ENCODE measurements at places on chromosomes 2 and 18. TPM values are rescaled to one million over a fixed set of nuclear protein-coding genes. Genes with fewer than 3 reads are reported as not detected.
A peak's percentile ranks its signal among the peaks of the same experiment; 100 is the strongest.

SCTR gene
- total RNA-seq: not detected

SLC14A1 gene
- total RNA-seq: not detected

DNA sequence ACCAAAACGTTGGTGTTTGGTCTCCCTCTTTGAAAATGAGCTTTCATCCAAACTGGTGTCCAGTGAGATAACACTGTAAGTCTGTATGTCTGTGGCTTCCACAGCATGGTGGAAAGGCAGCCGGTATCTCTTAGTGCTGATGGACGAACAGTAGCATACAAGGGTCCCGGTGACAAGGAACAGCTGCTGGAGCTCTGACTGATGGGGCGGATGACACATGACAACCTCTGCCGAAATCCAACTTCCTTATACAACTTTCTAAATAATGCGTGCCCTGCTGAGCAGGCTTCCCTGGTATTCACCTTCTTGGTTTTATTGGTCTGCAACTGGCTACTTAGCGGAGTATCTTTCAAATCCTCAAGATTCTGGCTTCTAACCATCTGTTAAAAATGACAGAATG is 216.2 kb downstream of the SRBD1 start:
- H3K27ac ChIP-seq: no peak overlapping the region
- no peak overlapping the region for H3K4me3 ChIP-seq
- no peaks in the 10 kb centered on the region for H3K4me1 ChIP-seq
- no peaks in the 10 kb centered on the region for H3K27me3 ChIP-seq
- H3K36me3 ChIP-seq: no peaks in the 10 kb centered on the region
- no peak for DNase-seq

EHD3 gene
- not detected for total RNA-seq

- peak overlapping the region; percentile 59 for H3K4me3 ChIP-seq
- no peak for DNase-seq
- no peaks in the 10 kb centered on the region for H3K27me3 ChIP-seq
- H3K36me3 ChIP-seq: no peaks in the 10 kb centered on the region
- no peak overlapping the region for H3K27ac ChIP-seq
Measured at GRCh38 chr18:46915800-46916550, 1.3 kb downstream of the PIAS2 start.

SPDYA gene
- 1.2 TPM for total RNA-seq

DNA sequence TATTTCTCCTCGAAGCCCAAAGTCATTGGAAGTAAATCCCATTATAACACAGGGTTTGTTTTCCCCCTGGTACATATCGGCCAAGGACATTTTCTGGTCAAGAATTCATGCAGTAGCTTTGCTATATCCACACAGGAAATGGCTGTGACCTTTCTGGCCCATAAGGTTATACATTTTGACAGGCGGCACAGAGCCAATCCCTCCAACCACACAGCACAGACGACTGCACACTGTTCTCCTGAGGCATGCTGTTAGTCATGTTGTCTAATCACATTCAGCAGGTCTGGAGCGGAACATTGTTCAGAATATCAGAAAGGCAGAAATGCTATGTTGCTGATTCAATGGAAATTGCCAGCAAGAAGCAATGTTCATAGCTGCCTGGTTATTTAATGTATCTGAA is 742.3 kb upstream of the SLC8A1 start:
- no peak overlapping the region for H3K4me3 ChIP-seq
- no peaks in the 10 kb centered on the region for H3K4me1 ChIP-seq
- H3K27me3 ChIP-seq: no peaks in the 10 kb centered on the region

DNA sequence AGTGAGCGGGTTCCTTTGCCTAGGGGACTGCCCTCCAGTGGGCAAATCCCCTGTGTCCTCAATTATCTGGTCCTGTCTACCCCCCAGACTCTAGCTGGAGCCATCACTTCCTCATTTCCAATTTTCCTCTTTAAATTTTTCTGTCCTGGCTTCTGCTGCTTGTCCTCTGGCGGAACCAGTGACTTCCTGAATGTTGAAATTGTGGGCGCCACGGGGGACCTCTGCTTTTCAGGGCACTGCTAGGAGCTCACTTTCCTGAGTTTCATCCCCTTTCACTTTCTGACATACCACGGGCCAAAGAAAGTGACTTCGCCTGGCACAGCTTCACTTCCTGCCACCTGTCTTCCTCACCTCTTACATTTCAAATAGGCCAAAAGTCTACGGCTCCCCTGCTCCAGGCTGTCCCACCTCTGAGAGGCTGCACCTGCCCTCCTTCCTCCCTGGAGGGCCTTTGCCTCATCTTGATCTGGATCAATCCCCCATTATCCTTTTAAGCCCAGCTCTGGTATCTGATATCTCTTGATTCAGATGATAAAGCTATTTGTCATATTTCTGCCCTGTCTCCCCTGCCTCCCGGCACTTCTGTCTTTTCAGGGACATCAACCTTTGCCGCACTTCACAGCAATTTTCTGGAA is 1.4 kb upstream of the MARCO start:
- H3K27me3 ChIP-seq: peaks cover 28% of the 10 kb centered on the region
- H3K36me3 ChIP-seq: no peaks in the 10 kb centered on the region
- no peak for DNase-seq
- H3K4me1 ChIP-seq: no peaks in the 10 kb centered on the region
- no peak overlapping the region for H3K4me3 ChIP-seq

DNA sequence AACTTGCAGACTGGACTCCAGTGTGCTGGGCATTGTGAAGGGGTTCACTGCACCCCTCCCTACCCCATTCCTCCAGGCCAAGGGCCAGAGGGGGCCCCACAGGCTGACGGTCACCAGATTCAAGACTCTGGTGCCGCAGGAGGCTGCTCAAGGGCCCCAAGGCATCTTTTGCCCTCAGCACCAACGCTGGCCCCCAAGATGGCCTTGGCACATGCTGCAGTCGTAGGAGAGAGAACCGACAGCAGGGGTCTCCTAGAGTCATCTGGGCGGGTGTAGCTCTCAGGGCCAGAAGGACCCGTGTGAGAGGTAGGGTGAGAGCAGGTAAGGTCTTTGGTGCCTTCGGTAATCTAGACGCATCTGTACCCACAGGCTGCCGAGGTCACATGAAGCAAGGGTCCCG is 18.7 kb upstream of the ODC1 start:
- H3K27ac ChIP-seq: no peak overlapping the region
- no peaks in the 10 kb centered on the region for H3K27me3 ChIP-seq
- no peak for DNase-seq

GRCh38 chr2:126900646-126901319 is 2.1 kb downstream of the TEX51 start:
- H3K27me3 ChIP-seq: peaks cover 18% of the 10 kb centered on the region
- no peak overlapping the region for H3K4me3 ChIP-seq
- DNase-seq: no peak

- H3K27ac ChIP-seq: no peak overlapping the region
- no peaks in the 10 kb centered on the region for H3K27me3 ChIP-seq
- H3K4me3 ChIP-seq: no peak overlapping the region
- no peaks in the 10 kb centered on the region for H3K36me3 ChIP-seq
Measured at GRCh38 chr2:211846714-211847113, 691.9 kb downstream of the ERBB4 start.

DNA sequence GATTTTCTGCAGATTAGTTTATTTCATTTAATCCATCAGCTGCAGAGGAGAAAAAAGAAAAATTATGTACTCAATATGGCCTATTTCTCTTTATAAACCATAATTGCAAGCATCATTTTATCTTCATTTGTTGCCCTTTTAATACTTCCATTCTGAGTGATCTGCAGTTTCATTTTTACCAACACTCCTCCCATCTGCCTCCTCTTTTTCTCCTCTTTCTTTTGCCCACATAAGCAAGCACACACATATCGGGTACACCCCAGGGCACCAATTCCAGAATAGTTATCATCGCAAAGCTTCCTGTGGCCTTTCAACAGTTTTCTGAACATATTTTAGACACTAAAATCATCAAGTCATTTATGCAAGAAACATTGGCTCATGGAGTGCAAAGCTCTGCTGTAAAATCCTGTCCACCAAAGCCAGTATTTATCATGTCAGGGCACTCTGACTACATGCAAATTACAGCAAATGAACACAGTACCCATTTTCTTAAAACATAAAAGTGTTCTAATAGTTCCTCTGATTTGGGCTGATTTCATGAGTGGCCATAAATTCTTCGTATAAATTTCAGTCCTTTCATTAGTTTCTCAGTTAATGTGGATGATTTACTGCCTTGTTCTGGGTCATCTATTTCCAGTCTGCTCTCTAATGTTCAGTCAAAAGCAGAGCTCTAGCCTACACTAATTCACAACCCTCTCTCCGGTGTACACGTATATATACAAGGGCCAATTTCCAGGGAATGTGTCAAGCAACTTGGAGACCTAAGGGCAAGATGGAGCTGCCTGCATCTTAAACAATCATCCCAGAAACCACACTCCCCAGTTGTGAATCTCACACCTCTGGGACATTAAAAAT is 281.3 kb downstream of the STK39 start:
- no peaks in the 10 kb centered on the region for H3K4me1 ChIP-seq
- no peaks in the 10 kb centered on the region for H3K36me3 ChIP-seq
- no peak overlapping the region for H3K27ac ChIP-seq
- H3K4me3 ChIP-seq: no peak overlapping the region
- no peak for DNase-seq
- H3K27me3 ChIP-seq: no peaks in the 10 kb centered on the region

DNA sequence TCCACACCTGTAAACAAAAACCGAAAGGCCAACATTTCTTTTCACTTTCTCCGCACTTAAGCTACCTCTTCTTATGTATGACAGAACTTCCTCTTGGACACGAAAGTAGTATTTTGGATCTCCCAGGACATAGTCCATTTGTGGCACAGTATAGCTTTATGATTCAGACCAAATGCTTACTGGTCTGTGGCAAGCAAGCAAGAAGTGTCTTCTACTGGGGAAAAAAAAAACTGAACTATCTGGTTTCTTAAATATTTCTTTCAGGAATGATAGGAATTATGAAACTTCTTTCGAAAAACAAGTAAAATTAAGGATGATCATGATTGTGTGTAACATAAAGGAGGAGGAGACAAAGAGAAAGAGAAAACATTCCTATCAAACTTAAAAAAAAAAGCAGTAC is 33.6 kb downstream of the SRBD1 start:
- H3K36me3 ChIP-seq: 0 out of 2 replicates have a peak, but pooled peaks cover 2% of the 10 kb centered on the region
- H3K4me3 ChIP-seq: no peak overlapping the region
- no peaks in the 10 kb centered on the region for H3K27me3 ChIP-seq
- no peak overlapping the region for H3K27ac ChIP-seq
- no peak for DNase-seq
- no peaks in the 10 kb centered on the region for H3K4me1 ChIP-seq

DNA sequence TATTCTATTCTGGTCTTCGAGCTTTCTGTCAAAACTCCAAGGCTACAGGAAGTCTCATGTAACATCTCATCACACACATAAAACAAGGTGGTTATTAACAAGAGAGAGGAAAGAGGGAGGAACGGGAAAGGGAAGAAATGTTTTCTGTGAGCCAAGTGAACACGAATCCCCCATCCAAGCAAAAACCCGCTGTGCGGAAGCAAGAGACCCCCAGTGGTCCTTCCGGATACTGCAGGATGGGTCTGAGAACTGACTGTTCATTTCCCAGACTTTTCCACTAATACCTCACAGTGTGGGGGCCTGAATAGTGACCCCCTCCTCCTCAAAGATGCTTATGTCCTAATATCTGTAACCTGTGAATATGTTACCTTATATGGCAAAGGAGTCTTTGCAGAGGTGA is 19.0 kb upstream of the DIPK1C start:
- H3K36me3 ChIP-seq: no peaks in the 10 kb centered on the region
- H3K4me3 ChIP-seq: no peak overlapping the region
- peaks cover 7% of the 10 kb centered on the region for H3K27me3 ChIP-seq
- no peak for DNase-seq
- no peak overlapping the region for H3K27ac ChIP-seq
- H3K4me1 ChIP-seq: no peaks in the 10 kb centered on the region

B3GNT7 gene
- total RNA-seq: 6.1 TPM

- H3K27ac ChIP-seq: no peak overlapping the region
- DNase-seq: no peak
- peaks cover 5% of the 10 kb centered on the region for H3K4me1 ChIP-seq
- no peaks in the 10 kb centered on the region for H3K36me3 ChIP-seq
- no peaks in the 10 kb centered on the region for H3K27me3 ChIP-seq
Measured at GRCh38 chr2:223027442-223027841, 24.5 kb upstream of the KCNE4 start.

DNA sequence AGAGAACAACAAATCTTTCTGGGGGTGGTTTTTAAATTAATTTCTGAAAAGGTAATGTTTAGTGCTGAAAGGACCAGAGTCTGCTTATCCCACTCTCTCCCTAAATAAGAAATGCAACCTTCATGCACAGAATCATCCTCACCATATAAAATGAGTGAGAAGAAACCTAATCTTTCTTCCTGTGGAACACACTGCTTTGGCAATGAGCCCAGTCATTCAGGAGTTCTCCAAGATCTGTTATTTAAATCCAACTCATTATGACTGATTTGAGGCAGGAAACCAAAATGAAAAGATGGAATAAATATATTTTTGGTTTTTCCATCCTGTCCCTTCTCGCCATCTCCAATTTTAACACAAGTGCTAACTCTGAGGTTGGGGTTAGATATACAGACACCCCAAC is 228.3 kb downstream of the SRBD1 start:
- no peaks in the 10 kb centered on the region for H3K36me3 ChIP-seq
- H3K27ac ChIP-seq: no peak overlapping the region
- no peak for DNase-seq
- H3K4me1 ChIP-seq: no peaks in the 10 kb centered on the region
- H3K27me3 ChIP-seq: no peaks in the 10 kb centered on the region

BCS1L gene
- total RNA-seq: 57.4 TPM

- H3K4me1 ChIP-seq: no peaks in the 10 kb centered on the region
- H3K27ac ChIP-seq: no peak overlapping the region
- H3K4me3 ChIP-seq: no peak overlapping the region
- no peak for DNase-seq
- no peaks in the 10 kb centered on the region for H3K27me3 ChIP-seq
- H3K36me3 ChIP-seq: no peaks in the 10 kb centered on the region
Measured at GRCh38 chr18:55672574-55673361, 84.8 kb upstream of the TCF4 start.

DNA sequence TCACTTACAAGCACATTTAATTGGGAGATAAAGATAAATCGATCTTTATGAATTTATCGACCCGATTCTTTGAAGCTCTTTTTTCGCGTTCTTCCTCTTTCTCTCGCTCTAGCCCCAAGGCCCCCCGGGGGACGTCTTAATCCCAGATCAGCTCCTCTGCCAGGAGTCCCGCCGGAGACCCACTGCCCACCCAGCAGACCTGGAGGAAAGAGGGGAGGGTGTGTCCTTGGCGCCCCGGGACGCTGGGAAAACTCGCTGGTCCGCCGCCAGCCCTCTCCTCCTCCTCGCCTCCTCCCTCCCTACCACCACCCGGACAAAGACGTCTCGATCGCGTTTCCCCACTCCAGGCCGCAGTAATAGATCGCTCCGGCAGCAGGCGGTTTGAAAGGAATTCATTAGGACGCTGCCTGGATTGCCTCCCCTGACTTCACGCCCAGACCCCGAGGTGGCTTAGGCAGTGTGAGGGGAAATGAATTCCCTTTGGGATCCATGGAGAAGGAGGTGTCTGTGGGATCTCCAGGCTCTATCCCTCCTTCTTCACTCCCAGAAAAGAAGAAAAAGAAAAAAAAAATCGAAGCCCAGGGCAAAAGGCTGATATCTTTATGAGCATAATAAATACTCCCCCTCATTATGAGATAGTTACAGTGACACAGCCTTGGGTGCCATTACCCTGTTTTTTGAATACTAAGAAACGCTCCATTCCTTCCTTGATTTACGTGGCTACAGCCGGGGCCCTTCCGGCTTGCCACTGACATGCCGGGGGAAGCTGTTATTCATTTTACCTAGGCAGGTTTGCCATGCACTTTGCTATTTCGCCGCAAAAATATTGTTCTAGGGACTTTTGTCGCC is 1.8 kb upstream of the GBX2 start:
- H3K4me1 ChIP-seq: peaks cover 37% of the 10 kb centered on the region
- H3K36me3 ChIP-seq: no peaks in the 10 kb centered on the region
- no peak overlapping the region for H3K27ac ChIP-seq
- no peak overlapping the region for H3K4me3 ChIP-seq
- H3K27me3 ChIP-seq: no peaks in the 10 kb centered on the region

PROKR1 gene
- total RNA-seq: not detected
